Activated effector memory CD4-positive, alpha-beta T cell treated with Interleukin-2 at 50 U/mL for 16 hours (primary cell): ENCODE measurements at places on chromosomes 16 and 17.

DNA sequence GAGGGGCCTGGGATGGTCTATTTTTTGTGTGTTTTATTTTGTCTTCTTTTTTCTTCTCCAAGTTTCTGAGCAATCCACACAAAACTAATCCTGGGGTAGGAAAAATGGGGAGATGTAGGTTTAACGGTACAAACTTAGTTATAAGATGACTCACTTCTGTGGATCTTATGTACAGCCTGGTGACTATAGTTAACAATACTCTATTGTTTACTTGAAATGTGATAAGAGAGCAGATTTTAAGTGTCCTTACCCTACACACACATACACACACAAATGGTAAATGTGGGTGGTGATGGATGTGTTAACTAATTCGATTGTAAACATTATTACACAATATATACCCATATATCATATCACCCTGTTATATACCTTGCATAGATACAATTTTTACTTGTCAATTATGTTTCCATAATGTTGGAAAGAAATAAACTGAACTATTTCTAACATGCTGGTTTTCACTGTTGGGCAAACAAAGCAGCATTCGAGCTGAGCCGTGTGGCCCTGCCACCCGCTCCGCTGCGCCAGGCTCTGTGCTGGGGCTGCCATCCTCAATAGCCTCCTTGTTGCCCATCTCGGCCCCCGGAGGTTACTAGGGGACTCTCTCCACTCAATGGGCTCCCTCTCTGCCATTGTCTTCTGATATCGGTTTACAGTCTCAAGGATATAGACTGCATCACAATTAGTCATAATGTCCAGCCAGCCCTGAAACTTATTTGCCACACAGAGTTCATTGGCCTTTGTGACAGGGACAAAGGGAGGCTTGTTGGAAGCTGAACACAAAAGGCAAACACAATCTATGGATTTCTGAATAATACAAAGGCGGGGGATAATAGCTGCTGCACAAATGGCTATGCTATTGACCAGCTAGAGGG, 380.3 kb upstream of the MAF start:
- DNase-seq: no peak

DNA sequence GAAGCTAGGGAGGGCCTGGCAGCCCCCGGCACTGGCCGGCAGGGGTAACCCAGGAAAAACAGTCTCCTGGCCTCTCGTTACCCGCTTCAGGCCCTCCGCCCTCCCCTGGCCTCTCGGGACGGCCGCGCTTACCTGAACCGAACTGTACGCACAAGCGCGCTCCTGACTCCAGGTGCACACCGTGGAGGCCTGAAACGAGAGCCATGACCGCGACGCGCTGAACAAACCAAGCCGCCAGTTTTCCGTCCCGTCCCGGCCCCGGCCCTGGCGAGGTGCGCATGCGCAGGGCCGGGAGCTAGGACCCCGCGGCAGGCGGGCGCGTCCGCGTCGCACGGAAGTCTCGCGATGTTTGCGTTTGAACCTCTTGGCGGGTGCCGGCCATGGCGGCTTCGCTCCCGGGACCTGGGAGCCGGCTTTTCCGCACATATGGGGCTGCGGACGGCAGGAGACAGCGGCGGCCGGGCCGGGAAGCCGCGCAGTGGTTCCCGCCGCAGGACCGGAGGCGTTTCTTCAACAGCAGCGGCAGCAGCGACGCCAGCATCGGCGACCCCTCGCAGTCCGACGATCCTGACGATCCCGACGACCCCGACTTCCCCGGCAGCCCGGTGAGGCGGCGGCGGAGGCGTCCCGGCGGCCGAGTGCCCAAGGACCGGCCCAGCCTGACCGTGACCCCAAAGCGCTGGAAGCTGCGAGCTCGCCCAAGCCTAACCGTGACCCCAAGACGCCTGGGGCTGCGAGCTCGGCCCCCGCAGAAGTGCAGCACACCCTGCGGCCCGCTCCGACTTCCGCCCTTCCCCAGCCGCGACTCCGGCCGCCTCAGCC, at the start of gene HASPIN:
TSS of gene HASPIN (plus strand) at position 348 of the 822 bp plus-strand sequence. CDS start at position 381, 33 bp downstream.
- peak; percentile 86 for DNase-seq

GRCh38 chr16:31131841-31132271, 3.7 kb downstream of the PRSS8 start:
- DNase-seq: no peak

GRCh38 chr17:8955021-8955959, 10.2 kb downstream of the PIK3R5 start:
- no peak for DNase-seq

- no peak for DNase-seq
Measured at GRCh38 chr17:21418446-21419298, 42.5 kb downstream of the KCNJ12 start.

GRCh38 chr17:10337136-10337535, 35.7 kb downstream of the MYH13 start:
- no peak for DNase-seq

- DNase-seq: no peak
Measured at GRCh38 chr16:57282510-57283213, 1.8 kb downstream of the PLLP start.

GRCh38 chr17:61047515-61047914, 352.1 kb upstream of the TBX2 start:
- no peak for DNase-seq

DNA sequence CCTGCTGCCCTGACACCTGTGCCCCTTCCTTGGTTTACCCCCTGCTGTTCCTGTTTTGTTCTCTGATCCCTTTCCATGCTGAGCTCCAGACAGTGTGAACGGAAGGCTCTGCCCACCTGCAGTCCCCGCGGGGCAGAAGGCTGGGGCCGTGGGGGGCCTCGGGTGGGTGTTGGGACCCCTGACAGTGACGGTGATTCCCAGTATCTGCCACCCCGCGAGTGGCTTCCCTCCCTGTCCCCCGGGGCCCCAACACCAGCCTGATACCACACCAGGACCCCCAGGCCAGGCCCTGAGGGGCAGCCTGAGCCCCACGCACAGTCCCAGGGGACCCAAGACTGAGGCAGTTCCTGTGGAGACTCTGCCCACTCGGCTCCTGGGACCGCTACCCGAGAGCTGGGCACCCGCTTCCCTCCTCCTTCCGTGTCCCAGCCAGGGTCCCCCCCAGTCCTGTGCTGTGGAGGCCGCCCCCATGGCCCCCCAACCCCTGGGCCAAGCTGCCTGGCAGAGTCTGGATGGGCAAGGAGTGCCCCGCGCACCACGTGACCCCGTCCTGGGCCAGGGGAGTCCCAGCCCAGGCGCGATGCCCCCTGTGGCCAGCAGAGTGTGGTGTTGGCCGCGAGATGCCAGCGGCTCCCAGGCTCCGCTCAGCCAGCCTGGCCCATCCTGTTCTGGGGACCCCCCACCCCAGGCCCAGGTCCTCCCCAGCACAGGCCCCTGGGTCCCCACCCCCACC, 10.0 kb upstream of the C1QTNF8 start:
- DNase-seq: no peak

GRCh38 chr17:28716740-28717577, 709 bp downstream of the RAB34 start:
- DNase-seq: no peak

- no peak for DNase-seq
Measured at GRCh38 chr17:39612291-39612894, 4.7 kb upstream of the NEUROD2 start.

- DNase-seq: no peak
Measured at GRCh38 chr16:48609652-48610029, 339 bp downstream of the N4BP1 start.

- DNase-seq: peak; percentile 40
Measured at GRCh38 chr16:27154705-27155521, 48.4 kb upstream of the KDM8 start.

- peak; percentile 53 for DNase-seq
Measured at GRCh38 chr17:76268015-76268749, 3.0 kb downstream of the UBALD2 start.

DNA sequence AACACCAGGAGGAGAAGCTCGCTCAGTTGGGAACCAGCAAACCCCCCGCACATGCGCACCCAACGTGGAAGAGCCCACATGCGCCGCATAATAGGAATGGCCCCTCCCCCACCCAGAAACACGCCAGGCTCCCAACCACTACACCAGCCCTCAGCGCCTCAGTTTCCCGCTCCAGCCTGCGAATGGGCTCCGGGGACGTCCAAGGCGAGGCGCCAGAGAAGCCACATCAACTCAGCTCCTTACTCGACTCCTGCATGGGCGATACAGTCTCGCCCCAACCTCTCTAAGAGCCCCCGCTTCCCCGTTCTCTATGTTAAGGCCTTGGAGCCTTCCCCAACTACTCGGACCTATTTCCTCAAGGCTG, 504 bp downstream of the SRSF1 start:
- DNase-seq: no peak

DNA sequence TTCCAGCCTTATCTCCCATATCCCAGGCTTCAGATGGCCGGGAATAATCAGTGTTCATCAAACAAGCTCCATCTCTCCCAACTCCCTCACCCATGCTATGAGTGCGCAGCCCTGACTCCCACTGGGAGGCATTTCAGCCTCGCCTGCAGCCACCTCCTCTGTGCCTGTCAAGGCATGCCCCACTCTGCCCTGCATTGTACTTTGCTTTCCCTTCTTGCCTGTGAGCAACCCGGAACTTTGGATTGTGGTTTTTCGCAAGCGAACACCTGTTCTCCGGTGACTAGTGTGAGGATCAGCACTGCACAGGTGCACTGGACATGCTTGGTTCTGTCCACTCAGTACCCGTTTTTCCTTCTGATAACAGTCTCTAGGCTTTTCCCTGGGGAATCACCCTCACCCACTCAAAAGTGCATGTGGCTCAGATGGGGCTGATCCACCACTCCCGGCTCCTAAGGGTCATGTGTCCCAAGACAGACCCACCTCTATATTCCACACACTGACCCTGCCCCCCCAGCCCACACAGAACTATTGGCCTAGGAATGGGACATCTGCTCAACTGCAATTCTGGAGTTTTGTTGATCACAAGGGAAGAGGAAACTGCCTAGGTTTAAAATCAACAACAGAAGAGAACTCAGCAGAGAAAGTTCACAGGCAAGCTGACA, 9.1 kb downstream of the CHST6 start:
- DNase-seq: no peak

GRCh38 chr17:2594722-2595599, 1.5 kb downstream of the PAFAH1B1 start:
- peak; percentile 5 for DNase-seq

GRCh38 chr16:68991075-68991474, 114.4 kb upstream of the HAS3 start:
- no peak for DNase-seq

GRCh38 chr16:66750279-66751052, 943 bp downstream of the DYNC1LI2 start:
- DNase-seq: no peak

DNA sequence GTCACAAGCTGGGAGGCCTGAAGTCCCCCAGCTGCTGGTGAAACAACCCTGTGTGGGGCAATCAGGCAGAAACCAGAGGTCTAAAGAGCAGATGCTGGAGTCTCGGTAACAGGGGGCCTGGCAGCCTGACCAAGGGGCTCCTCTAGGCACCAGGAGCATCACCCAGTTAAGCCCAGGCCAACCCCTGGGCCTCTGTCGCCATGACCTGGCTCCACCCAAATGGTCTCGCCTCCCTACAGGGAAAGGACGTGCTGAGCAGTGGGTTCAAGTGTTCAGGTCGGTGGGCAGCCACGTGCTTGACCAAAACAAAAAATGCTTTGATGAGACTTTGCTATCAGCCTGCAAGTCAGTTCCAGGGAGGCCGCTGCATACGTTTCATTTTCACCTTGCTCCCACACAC, 240.3 kb downstream of the ZNF423 start:
- DNase-seq: no peak

DNA sequence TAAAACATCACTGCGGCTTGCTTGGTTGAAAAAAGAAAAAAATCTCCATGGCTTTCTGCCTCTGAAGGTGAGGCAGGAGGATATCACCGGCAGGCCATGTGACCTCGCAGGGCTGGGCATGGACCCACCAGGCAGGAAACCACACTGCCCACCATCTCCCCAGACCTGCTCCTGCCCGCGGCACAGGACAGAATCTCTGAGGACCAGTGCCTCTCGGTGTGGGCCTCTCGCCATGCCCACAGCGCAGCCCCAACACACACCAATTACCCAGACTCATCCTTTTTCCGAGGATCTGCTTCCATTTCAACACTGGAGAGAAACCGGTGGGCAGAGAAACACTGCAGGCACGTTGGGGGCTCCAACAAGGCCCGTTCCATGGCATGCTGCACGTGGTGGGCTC, 16.2 kb downstream of the DNASE1 start:
- DNase-seq: no peak

GRCh38 chr17:545156-545555, 169.5 kb downstream of the VPS53 start:
- DNase-seq: no peak

- no peak for DNase-seq
Measured at GRCh38 chr17:74633326-74633725, 9.8 kb upstream of the CD300E start.

DNA sequence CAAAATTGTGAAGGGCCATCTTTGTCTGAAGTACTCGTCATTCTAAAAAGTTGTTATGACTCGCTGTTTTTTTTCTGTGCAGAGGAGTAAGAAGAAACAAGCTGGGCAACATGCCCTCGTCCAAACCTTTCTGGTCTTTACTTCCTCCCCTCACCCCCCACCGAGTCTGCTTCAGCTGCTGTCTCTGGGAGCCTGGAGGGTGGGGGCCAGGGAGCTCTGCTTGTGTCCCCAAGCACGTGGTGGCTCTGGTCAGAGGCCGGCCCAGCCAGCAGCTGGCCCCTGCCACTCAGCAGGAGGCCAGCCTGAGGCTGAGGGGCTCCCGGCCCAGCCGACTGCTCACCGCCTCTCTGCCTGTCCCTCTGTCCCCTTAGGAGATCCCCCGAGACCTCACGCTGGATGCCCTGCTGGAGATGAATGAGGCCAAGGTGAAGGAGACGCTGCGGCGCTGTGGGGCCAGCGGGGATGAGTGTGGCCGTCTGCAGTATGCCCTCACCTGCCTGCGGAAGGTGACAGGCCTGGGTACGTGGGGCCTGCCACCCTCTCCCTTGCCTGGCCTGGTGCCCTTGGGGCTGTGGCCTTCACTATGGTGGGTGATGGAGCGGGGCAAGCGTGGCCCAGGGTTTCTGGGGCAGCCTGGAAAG, 53.7 kb upstream of the LGALS9 start:
- DNase-seq: no peak

DNA sequence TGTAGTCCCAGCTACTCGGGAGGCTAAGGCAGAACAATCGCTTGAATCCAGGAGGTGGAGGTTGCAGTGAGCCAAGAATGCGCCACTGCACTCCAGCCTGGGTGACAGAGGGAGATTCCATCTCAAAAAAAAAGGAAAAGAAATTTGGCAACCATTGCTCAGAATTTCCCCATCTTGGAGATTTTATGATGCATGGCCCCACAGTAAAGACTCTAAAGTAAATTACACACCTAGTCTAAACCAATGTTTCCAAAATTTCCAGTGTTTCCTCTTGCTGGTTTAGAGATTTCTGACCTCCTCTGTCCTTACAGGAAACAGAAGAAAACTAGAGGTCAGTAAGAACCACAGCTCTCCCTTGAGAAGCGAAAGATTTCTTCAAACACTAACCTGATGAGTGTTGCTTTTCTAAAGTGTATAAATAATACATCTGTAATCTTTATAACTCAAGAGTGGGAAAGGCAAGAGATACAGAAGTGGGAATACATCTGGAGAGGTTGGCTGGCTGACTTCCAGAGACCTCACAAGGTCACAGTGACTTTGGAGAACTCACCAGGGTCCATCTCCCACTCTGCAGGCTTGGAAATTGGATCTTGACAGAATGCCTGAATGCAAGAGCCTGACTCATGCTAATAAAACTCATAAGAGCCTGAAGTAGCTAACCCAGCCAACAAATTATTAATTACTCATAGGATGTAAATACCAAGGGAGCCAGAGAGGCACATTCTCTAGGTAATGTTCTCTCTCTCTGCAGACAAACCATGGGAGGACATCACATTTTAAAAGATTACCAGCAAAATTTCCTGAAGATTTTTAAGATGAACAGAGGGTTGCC, 8.8 kb downstream of the ADAT1 start:
- DNase-seq: no peak
